ENCODE measurements at places on chromosomes 7 and 10.
A peak's percentile ranks its signal among the peaks of the same experiment; 100 is the strongest.

GRCh38 chr7:15764851-15765382, 78.4 kb upstream of the MEOX2 start:
- no peak for DNase-seq

- no peak for DNase-seq
Measured at GRCh38 chr10:47314416-47314970, 7.8 kb upstream of the GDF2 start.

- peak; percentile 13 for DNase-seq
Measured at GRCh38 chr10:119817991-119818888, 54.4 kb downstream of the MCMBP start.

GRCh38 chr10:84824525-84824924, 496.1 kb downstream of the CCSER2 start:
- no peak for DNase-seq

GRCh38 chr7:137985253-137985896, 16.5 kb downstream of the CREB3L2 start:
- no peak for DNase-seq

GRCh38 chr7:106681815-106682495, 21.0 kb upstream of the CCDC71L start:
- DNase-seq = no peak

DNA sequence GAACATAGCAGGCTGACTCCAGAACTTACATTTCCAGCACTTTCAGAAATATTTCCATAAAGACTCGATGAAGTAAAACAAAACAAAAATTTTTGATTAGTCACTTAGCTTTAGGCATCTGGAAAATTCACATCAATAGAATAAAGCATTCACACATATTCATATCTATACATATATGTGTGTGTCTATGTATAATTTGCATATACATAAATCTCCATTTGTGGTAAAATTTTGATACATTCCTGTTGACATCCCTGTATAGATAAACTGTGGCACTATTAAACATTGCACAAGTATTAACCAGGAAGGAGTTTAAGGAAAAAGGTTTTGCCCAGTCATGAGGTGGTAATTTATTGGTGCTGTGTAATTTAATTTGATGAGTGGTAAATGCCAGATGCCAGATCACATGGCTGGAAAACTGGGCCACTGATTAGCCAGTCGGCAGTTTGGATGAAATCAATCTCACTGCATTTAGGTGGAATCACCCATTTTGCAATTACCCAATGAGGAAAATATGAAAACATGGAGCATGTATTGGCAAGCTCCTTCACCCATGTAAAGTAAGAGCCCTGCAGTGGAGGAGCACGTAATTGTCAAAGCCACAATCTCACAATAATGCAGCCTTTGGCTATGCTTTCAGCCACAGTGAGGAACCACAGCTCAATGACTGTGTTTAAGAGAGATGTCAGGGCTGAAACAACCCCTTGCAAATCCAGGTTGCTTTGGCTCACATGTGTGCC, 294.6 kb downstream of the RNLS start:
- DNase-seq = no peak

- DNase-seq = no peak
Measured at GRCh38 chr7:130926001-130926691, 192.1 kb upstream of the KLF14 start.

GRCh38 chr7:95330204-95330960, 6.0 kb upstream of the PON1 start:
- DNase-seq = no peak

DNA sequence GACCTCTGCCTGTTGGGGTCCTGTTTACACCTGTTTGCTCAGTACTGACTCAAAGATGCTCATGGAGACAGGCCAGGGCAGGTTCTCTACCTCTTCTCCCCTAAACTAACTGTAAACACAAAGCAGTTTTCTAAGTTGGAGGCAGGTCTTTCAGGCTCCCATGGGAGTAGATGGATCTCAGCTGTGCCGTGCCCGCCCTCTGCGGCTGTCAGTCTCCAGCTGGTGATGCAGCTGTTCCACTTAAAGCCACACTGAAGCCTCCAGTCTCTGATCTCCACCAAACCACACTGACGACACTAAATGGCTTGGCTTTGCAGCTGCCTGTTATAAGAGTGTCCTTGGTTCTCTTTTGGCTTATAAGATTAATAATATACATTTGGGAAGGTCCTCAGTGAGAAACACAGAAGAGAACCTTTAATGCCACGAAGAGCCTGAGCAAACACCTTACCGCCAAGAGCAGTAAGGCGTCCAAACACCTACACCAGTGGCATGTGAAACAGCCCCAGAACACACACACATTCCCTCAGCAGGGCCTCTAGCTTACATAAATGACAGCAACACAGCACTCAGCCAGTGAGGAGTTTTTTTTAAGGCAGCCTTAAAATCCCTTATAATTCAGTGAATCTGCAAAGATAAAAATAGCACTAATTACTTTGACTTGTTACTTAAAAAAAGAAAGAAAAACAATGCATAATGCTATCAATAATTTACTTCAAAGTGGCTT, 60.4 kb upstream of the KCNIP2 start:
- DNase-seq = no peak

- DNase-seq = no peak
Measured at GRCh38 chr7:118657391-118658005, 433.0 kb downstream of the ANKRD7 start.

GRCh38 chr10:105727131-105727530, 1086.0 kb downstream of the SORCS3 start:
- DNase-seq = no peak

DNA sequence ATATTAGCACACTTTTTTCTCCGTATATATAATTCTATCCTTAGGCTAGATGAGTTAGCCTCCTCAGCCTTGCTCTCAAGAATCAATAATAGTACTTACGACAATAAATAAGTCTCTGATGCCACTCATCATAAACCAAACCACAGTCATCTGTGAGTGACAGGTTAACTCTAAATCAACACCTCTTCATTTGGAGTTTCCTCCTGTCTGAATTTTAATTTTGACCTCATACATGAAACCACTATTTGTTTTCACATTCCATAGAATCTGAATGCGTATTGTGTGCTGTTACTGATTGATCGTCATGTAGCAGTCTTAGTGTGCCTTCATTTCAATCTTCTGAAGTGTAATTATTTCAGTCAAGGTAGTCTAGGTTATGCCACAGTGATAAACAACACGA, 85.8 kb downstream of the HGF start:
- DNase-seq = no peak

DNA sequence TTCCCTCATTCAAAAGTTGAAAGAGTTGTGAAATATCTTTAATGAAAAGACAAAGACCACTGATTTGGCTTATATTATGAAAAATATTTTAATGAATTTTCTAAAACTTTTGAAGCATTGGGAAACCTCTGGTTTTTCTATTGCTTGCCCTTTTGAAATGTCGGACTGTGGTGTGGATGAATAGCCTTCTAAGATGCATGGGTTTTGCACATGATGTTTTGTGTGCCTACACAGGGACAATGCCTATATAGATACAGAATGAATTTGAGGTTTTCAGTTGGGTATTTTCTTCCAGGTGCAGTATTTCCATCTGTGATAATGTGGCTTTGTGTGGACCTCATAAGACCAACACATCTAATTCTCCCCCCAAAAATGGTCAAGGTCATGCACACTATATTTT, 1437.9 kb downstream of the REEP3 start:
- DNase-seq = no peak

GRCh38 chr7:25854608-25855497, 297.1 kb upstream of the NFE2L3 start:
- DNase-seq = peak; percentile 99

DNA sequence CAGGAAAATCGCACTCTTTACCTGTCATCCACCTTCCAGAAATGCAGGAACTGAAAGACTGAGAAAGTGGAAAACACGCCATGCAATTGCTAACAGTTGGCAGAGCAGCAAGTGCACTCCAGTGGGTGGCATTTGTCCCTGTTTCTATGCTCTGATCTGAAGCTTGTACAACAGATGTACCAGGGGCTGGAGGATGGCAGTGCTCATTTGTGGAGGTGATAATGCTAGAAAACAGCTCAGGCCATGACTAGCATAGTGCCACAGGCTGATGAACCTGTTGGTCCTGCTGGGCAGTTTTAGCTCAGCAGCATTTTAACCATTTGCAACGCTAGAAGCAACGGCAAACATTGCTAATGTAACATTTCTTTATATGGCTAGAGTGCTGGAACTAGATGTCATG, 199.9 kb upstream of the NRP1 start:
- DNase-seq = no peak

GRCh38 chr10:3357737-3358136, 185.2 kb upstream of the PITRM1 start:
- no peak for DNase-seq

GRCh38 chr10:86520871-86521677, 518 bp downstream of the WAPL start:
- DNase-seq = no peak

GRCh38 chr10:70115948-70116682, 16.5 kb downstream of the AIFM2 start:
- no peak for DNase-seq

DNA sequence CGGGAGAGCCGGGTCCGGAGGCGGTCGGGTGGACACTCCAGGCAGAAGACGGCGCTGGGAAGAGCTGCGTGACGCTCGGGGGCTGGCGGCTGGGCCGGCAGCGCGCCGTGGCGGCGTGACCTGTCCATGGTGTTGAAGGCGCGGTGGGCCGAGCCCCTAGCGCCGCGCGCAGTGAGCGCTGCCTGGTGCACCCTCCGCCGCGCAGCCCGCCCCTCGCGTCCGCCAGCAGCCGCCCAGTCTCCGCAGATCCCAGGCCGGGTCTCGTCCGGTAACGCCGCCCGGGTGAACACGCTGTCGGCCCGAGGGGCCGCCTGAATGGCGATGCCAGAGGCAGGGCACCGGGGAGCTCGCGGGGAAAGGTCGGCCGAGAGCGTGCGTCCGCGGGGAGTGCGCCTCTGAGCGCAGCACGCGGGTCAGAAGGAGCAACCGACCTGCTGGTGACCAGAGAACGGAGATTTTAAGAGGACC, 657 bp upstream of the TMEM178B start:
- DNase-seq = no peak

DNA sequence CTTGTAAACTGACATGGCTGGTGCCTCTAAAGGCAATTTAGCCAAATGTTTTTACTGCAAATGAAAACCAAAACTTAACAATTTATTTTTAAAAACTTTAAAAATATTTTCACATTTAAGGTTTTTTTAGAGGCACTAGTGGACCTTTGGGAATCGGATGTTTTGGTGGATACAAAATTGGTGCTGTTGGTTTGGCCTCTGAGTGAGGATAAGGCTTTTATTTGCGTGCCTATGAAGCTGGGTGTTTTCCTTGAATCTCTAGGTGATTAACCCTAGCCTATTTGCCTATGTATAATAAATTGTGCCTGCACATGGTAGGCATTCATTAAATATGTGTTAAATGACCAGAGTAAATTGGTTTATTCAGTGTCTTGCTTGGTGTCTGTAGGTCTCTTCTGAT, 2.9 kb upstream of the SGCE start:
- no peak for DNase-seq

- no peak for DNase-seq
Measured at GRCh38 chr10:88913788-88914187, 33.7 kb downstream of the STAMBPL1 start.

DNA sequence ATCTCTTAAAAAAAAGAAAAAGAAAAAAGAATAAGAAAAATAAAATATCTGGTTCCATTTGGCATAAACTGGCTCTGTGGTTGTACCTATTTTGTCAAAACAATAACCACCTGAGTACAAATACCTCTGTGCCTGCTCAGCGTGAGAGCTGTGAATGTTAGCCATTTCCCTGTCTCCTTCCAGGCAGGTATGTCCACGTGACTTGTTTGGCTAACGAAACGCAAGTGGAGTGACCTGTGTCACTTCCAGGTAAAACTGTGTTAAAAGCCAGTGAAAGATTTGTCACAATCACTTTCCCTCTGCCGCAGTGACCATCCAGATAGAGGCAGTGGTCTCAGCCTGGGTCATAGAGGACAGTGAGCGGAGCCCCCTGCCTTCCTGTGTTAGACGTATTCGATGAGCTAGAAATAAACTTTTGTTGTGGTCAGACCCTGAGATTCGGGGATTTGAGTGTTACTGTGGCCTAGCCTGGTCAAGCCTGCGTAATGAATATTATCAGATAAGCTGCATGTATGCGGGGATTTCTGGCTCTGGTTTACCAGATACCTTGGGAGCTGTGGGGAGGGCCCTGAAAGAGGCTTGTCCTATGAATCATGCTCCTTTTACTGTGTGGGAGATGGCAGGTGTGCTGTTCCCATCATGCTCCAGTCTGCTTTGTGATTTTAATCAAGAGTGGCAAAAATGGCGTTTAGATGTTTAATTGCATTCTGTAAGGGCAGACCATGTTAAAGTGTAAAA, 3.8 kb downstream of the PTER start:
- no peak for DNase-seq

DNA sequence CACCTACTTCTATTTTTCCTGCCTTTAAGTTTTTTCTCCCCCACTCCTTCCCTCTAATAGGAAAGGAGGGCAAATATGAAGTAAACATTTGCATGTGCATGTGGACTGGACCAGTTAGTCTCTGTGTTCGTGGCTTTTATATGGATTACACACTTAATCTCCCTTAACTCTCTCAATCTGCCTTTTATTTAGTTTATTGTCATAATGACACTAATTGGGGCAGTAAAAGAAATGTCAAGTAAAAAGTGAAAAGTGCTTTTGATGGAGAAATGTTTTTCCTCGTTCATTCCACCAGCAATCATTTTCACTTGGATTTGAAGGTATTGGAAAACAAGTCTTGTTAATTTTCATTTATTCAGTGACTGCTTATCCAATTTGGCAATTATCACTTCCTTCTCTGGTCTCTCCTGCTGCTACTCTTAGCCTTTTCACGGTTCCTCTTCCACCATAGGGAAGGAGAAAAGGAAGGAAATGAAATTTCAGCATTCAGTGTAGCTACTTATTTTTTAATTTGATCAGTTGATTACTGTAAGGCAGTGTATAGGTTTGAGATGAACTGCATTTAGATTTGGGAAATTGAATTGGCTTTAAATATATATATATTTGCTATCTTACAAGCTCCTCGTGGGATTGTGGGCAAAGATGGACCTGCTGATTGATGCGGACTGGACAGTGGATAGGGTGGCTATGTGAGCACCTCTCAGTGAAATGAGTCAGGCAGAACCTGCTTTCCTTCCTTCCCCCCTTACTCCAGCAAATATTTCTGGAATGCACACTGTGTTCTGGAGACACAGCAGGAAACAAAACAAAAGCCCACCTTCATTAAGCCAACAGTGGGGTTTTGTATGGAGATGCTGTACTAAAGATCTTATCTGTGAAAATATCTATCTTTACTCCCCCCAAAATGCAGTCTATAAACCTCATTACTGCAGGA, 77.5 kb downstream of the LRRC4 start:
- no peak for DNase-seq

DNA sequence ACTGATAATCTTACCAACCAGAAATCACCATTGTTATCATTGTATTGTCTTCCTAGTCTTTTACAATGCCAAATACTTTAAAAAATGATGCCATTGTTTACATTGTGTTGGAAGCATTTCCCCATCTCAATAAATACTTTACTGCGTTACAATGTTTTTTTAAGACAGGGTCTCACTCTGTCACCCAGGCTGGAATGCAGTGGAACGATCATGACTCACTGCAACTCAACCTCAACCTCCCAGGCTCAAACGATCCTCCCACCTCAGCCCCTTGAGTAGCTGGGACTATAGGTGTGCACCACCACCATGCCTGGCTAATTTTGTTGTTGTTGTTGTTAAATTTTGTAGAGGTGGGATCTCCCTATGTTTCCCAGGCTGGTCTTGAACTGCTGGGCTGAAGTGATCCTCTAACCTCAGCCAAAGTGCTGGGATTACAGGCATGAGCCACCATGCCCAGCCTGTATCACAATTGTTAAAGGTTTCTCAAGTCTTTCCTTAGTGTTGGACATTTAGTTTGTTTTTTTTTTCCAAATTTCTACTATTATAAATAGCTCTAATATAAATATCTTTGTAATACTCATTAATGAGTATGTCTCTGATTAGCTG, 13.5 kb downstream of the LRMDA start:
- no peak for DNase-seq

- DNase-seq = no peak
Measured at GRCh38 chr7:149321978-149322541, 60.1 kb downstream of the ZNF783 start.
